GM23248 (cell line): ENCODE measurements at places on chromosomes 1 and 21.
A peak's percentile ranks its signal among the peaks of the same experiment; 100 is the strongest.

DNA sequence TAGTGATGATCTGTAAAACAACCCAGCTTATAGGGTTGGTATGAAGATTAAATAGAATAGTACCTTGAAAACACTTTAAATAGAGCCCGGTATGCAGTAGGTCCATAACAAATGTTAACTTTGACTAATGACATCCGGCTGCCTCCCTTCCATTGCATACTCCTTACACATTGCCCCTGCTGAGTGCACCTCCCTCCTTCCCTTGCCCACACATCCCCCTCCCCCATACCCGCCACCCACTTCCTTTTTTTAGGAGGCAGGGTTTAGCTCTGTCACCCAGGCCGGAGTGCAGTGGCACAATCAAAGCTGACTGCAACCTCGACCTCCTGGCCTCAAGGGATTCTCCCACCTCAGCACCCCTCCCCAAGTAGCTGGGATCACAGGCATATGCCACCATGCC is 24.4 kb upstream of the ZC3H12A start:
- DNase-seq, result no peak

DNA sequence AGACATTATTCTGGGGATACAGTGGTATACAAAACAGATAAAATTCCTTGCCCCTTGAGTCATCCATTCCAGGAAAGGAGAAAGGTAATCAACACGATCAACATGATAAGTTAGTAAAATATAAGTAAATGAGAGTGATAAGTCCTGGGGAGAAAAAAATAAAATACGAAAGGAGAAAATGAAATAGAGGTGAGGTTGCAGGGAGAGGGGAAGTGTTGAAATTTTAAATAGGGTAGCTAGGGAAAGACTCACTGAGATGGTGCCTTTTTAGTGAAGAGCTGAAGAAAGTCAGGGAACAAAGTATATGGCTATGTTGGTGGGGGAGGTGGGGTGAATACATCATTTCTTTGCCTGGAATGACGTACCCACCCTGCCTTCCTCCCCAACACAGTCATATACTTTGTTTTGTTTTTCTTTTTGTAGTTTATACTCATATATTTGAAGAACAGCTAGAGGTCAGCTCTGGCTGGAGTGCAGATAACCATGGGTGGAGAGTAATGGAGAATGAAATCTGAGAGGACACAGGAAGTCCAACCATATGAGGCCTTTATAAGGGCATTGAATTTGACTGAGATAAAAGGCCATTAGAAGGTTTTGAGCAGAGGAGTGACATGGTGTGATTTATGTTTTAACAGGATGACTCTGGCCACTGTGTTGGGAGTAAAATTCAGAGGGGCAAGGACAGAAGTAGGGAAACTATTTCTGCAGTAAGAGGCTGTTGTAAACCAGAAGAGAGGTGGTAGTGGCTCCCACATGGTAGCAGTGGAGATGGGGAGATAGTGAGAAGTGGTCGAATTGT is 54.8 kb downstream of the OSBPL9 start:
- peak; percentile 36 for DNase-seq

GRCh38 chr21:34782506-34783360 is 113.9 kb downstream of the CLIC6 start:
- DNase-seq, result peak; percentile 46

- peak; percentile 58 for DNase-seq
Measured at GRCh38 chr1:177170756-177171535, at the start of gene BRINP2. BRINP2 (plus strand) TSS chr1:177170958; CDS start chr1:177229877, 58,919 bp downstream.

DNA sequence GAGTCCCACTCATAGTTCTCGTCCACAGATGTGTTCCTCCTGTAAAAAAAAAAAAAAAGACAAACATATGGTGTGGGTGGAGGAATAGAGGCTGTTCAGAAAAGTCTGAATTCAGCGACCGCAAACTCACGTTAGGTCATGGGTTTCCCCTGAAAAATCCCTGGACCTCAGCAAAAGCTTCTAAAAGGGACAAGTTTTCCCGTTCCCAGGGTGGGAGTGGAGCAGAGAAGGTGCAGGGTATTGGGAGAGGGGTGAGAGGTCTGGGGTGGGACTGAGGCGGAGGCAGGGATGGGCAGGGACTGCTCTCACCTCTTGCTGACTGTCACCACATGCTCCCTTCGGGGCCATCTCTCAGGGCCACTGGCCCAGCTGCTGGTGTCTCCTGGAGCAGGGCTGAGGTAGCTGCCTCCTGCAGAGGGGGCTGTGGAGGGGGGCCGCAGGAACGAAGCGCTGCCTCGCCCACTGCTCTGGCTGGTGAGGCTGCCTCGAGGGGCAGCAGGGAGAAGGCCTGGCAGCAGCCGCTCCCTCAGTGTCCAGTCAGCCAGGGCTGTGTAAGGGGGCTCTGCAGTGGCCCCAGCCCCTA is 2.6 kb upstream of the TAGLN2 start:
- no peak for DNase-seq

- DNase-seq, result no peak
Measured at GRCh38 chr1:224059897-224060427, 53.9 kb upstream of the FBXO28 start.

DNA sequence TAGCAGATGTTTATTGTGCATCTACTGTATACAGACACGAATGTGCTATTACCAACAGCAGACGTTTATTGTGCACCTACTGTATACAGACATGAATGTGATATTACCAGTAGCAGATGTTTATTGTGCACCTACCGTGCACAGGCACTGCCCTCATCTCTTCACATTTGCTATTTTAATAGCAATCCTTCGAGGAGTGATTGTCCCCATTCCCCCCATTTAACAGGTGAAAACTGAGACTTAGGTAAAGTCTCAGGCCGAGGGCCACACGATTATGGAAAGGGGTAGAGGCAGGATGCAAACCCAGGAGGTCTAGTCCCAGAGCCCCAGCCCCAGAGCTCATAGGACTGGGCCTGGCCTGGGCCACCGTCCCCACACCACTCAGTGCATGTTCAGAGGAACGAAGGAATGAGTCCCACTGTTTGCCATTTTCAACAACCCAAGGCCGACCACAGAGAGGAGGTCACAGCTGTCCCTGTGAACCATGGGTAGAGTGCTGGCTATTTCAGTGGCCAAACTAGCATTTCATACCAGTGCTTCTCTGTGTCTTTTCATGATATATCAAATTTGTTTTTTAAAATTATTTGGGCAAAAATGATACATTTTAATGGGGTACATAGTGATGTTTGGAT is 114.4 kb upstream of the TMEM51 start:
- no peak for DNase-seq

- no peak for DNase-seq
Measured at GRCh38 chr1:40226192-40226591, 21.5 kb upstream of the TMCO2 start.
